Central memory CD8-positive, alpha-beta T cell (primary cell): ENCODE measurements at places on chromosomes 4 and X.

DNA sequence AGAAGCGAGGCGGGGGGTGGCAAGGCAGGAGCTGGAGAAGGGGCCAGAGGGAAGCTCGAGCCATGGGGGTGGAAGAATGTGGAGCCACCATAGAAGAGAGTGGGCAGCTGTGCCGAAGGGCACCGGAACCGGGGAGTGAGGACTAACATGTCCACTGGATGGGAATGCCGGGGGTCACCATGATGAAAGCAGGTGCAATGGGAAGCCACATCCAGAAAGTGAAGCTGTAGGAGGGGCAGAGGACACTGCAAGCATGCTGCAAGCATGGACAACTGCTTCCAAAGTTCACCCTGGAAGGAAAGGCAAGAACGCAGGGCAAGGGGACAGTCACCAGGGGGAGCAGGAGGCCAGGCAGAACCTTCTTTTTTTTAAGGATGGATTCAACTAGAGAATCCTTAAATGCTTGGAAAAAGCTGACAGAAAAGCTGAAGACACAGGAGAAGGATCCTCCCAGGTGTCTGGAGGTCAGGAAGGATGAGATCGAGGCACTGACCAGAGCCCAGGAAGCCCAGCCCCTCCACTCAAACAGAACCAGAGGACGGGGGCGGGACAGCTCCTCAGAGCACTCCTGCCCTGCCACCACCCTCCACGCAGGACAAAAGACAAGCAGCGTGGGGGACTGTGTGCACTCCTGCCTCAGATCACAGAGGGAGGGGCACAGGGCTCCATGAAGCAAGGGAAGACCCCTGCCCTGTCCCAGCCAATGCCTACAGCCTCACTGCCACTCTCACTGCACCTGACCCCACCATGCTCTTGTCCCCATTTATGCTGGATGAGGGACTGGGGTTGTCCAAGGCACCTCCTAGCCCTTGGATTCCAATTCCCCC lies 169.2 kb downstream of the AFAP1 start:
- H3K4me3 ChIP-seq: no peak overlapping the region
- H3K27me3 ChIP-seq: no peaks in the 10 kb centered on the region
- peak overlapping the region; percentile 73 for H3K27ac ChIP-seq
- peaks cover 18% of the 10 kb centered on the region for H3K36me3 ChIP-seq

DNA sequence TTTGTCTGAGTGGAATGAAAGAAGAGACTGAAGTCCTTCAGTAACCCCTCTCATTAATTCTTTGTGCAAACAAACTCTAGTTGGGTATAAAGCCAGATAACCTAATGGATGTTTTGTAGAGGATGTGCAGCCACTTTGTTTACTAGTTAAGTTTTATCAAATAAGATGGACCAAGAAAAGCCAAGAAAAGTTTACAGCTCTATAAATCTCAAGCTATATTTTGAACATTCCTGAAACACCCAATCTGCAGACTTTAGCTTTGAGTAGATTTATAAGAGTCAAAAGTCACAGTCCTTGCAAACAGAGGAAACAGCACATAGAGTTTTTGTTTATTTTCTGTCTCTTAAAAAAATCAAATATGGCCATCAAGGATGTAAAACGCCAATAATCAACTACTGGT lies 452.9 kb downstream of the SPRY1 start:
- no peak for DNase-seq
- H3K36me3 ChIP-seq: no peaks in the 10 kb centered on the region
- no peak overlapping the region for H3K27ac ChIP-seq

GRCh38 chrX:102966701-102967100 lies 29.6 kb downstream of the RAB40AL start:
- H3K4me1 ChIP-seq: no peaks in the 10 kb centered on the region
- no peak overlapping the region for H3K27ac ChIP-seq
- no peak overlapping the region for H3K4me3 ChIP-seq

DNA sequence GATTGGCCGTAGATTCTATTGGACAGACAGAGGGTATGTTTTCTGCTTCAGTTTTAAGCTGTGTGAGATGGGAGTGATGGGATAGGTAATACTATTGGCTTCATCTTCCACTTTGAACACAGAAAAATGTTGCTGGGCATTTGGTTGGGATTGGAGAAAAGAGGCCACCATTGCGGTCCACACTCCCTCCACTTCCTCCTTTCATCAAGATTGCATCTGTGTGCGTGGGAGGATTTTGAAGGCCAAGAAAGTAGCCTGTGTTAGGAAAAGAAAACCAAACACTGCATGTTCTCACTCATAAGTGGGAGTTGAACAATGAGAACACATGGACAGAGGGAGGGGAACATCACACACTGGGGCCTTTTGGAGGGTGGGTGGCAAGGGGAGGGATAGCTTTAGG lies 56.4 kb downstream of the EGF start:
- peaks cover 9% of the 10 kb centered on the region for H3K4me1 ChIP-seq
- H3K27ac ChIP-seq: no peak overlapping the region
- H3K4me3 ChIP-seq: no peak overlapping the region
- no peak for DNase-seq
- peaks cover 3% of the 10 kb centered on the region for H3K36me3 ChIP-seq

GRCh38 chrX:39309721-39310152 lies 508.5 kb downstream of the MID1IP1 start:
- DNase-seq: no peak
- peak overlapping the region; percentile 72 for H3K27ac ChIP-seq
- H3K4me3 ChIP-seq: peak overlapping the region; percentile 58
